ENCODE measurements at places on chromosomes 5 and 9.
A peak's percentile ranks its signal among the peaks of the same experiment; 100 is the strongest.

DNA sequence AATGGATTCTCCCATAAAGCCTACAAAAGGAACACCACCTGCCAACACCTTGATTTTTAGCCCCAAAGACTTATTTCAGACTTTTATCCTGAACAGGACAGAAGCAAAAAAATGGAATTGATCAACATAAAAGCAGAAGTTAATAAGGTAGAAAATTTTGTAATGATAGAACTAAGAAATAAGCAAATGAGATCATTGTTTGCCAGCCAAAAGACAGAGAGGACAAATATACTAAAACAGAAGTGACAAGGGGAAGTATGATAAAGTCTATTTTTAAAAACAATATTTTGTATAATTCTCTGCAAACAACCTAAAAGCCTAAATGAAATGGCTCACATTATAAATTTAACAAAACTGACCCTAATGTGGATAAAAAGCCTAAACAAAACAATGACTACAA, 110.5 kb upstream of the PRSS3 start:
- DNase-seq = no peak

GRCh38 chr9:130741831-130742449, 48.4 kb downstream of the EXOSC2 start:
- no peak for DNase-seq

DNA sequence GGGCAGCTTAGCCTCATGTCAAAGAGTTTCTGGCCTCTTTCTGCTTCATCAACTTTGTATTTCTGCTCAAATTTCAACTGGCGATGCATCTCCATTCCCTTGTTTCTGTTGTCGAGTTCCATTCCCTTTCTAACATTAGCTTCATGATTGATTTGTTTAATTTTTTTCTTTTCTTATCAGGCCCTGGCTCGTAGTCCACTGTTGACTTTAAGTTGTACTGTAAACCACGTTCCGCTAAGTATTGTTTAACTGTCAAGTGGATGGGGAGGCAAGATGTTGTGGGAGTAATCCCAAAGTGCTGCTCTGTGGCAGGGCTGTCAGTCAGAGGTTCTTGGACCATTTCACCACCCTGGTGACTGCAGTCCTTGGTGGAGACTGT, 309.1 kb downstream of the PSAT1 start:
- no peak for DNase-seq

- DNase-seq = no peak
Measured at GRCh38 chr5:54848581-54848980, 136.8 kb downstream of the ESM1 start.

GRCh38 chr5:117731446-117731845, 1156.8 kb upstream of the SEMA6A start:
- DNase-seq = no peak

DNA sequence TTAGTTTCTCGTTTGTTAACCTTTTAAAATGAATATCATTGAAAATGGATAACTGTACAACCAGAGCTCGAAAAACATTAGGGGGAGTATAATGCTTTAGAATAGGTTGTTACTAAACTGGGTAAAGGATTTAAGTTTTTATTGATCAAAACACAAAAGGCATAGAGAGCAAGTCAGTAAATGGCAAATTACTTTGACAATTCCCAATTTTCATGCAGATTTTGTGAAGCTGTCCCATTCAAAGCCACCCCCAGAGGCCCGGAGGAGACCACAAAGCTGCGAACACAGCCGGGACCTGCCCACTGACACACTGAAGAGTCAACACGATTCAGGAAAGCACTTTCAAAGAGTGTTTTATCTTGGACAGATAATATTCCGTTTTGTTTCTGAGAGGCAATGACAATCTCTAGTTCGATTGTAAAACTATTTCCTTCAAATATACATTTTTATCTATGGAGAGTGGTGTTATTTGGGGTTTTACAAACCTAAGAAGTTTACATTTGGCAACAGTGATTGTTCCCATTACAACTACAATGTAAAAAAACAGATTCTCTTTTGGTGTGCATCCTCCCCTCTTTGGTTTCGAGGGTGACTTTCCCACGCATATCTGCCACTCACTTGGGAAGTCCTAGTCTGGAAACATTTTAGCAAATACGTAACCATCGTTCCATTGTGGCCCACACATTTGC, 182.6 kb upstream of the TBCA start:
- DNase-seq = no peak

DNA sequence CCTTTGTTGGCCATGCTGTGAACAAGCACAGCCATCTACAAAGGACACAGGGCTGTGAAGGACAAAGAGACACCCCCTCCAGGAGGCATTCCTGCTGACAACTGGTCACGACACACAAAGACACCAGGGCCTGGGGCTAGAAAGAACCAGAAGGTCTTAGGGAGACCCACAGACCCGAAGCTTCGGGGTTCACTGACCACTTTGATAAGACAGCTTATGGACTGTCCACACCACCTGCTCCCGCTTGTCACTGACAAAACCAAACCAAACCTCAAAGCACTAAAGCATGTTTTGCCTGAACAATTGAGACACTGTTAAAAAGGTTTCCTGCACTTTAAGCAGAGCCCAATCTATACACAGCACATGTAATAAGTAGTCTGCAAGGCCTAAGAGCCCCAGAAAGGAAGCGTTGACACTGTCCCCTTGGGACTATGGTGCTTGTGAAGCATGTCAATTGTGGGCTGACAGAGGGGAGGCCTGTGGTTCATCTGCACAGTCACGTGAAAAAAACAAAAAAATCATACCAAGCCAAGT, 185.0 kb downstream of the GAPVD1 start:
- DNase-seq = no peak

DNA sequence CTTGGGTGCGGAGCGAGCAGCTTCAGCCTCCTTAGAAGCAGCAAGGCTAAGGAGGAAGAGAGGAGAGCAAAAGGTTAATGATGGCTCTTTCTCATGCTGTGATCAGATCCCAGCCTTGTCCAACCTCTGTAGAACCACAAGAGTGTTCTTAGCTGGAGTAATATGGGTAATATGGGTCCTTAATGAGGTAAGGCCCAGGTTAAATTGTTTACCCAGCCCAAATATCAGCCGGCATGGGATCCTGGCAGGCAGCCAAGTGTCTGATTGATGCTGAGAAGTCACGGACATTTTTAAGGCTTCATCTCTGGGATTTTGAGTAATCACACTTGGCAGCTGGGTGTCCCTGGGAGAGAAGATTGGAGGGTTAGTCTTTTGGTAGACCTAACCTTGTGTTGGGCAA, 32.3 kb downstream of the GLRA1 start:
- DNase-seq = no peak

- no peak for DNase-seq
Measured at GRCh38 chr9:27377811-27378456, 81.0 kb upstream of the EQTN start.

GRCh38 chr9:91132576-91133073, 229.1 kb downstream of the AUH start:
- no peak for DNase-seq

- no peak for DNase-seq
Measured at GRCh38 chr9:133490201-133490681, 11.3 kb upstream of the SLC2A6 start.

- no peak for DNase-seq
Measured at GRCh38 chr9:76744336-76744735, 19.9 kb upstream of the PCA3 start.

DNA sequence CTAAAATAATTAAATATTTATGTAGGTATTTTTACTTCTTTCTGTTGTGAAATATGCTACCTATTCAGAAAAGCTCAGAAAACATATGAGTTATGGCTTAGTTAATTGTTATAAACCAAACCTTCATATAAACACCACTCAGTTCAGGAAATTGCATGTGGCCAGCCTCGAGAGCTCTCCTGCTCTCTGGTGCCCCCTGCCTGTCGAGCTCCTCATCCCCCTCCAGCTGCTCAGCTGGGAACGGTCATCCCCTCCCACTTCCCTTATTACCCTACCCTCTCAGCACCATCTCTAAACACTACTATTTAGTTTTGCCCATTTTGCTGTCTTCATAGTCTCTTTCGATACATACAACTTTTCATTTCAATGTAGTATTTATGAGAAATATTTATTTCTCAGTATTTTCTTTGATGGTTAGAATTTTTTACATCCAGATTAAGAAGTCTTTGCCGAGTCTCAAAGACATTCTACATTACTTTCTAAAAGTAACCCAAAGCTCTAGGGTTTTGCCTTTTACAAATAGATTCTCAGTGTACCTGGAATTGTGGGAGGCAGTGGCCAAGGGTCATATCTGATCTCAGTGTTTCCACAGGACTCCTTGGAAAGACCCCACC, 51.2 kb upstream of the SEMA4D start:
- peak; percentile 66 for DNase-seq

- no peak for DNase-seq
Measured at GRCh38 chr5:38338455-38338854, 80.1 kb downstream of the EGFLAM start.

DNA sequence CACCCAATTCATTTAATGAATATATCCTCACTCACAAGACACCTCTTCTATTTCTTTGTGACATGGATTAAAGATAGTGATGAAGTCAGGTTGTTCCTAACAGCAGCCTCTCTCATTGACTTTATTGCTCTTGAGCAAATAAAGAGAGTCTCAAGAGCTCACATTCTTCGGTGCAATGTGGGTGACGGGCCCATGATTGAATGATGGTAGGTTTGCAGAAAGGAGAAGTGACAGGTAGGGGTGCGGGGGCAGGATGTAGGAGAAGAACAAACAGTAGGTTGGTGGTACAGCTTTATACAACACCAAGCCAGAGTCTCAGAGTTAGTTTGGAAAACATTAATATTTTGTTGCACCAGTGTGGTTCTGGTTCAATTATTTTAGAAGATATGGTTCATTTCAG, 122.2 kb downstream of the SLIT3 start:
- DNase-seq = no peak

DNA sequence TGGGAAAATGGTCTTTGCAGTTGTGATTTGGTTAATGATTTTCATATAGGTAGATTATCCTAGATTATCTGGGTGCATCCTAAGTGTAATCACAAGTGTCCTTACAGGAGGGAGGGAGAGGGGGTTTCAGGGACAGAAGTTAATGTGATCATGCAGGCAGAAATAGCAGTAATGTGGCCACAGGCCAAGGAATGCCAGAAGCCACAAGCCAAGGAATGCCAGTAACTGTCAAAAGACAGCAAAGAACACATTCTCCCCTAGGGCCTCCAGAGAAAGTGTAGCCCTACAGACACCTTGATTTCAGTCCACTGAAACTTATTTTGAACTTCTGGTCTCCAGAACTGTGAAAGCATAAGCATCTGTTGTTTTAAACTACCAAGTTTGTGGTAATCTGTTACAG, 2074.5 kb downstream of the MAT2B start:
- no peak for DNase-seq

- no peak for DNase-seq
Measured at GRCh38 chr9:136784249-136784996, 6.7 kb upstream of the TMEM141 start.

DNA sequence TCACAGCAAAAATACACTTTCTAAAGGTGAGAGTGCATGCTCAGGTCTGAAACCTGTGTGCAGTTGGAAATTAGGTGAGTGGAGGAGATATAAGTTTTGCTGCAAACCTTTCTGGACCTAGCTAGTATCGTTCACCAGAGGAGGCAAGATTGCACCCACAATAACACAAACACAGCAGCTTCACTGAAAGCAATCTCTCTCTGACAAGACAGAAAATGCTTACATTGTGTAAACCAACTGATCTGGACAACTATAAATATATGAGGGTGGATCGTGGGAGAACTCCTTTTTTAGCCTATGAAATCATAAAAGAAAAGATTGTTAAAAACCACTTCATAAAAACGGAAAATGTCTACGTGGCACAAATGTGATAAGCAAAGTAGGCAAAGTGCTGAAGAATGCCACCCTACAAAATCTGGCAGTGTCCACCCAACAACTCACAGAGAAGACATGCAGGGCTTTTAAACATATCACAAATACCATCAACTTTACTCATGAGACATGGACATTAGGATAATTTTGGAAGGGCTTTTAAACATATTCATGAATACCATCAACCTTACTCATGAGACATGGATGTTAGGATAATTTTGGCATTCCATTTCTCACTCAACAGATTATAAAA, 134.3 kb downstream of the CDH18 start:
- no peak for DNase-seq

- no peak for DNase-seq
Measured at GRCh38 chr9:75873712-75874111, 16.8 kb upstream of the PCSK5 start.

DNA sequence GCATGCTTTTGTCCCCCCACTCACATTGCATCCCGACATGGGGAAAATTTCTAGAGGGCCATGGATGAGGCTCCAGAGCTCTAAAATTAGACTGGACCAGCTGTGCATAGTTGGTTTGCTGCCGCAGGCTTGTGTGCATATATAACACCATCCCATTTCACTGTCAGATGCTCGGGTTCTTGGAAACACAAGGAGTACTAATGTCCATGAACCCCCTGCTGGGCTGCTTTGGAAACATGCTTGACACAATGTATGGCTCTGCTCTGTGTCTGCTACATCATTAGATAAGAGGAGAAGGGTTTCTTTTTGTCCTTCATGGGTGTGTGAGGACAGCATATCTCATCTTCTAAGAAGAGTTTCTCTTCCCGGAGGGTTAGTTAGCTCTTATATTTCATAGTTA, 292.1 kb upstream of the RORB start:
- DNase-seq = no peak

- DNase-seq = no peak
Measured at GRCh38 chr9:9536523-9536922, 1076.3 kb downstream of the PTPRD start.

- DNase-seq = no peak
Measured at GRCh38 chr5:104186100-104186499, 623.5 kb upstream of the NUDT12 start.

GRCh38 chr5:116448870-116449427, 125.7 kb downstream of the SEMA6A start:
- no peak for DNase-seq

DNA sequence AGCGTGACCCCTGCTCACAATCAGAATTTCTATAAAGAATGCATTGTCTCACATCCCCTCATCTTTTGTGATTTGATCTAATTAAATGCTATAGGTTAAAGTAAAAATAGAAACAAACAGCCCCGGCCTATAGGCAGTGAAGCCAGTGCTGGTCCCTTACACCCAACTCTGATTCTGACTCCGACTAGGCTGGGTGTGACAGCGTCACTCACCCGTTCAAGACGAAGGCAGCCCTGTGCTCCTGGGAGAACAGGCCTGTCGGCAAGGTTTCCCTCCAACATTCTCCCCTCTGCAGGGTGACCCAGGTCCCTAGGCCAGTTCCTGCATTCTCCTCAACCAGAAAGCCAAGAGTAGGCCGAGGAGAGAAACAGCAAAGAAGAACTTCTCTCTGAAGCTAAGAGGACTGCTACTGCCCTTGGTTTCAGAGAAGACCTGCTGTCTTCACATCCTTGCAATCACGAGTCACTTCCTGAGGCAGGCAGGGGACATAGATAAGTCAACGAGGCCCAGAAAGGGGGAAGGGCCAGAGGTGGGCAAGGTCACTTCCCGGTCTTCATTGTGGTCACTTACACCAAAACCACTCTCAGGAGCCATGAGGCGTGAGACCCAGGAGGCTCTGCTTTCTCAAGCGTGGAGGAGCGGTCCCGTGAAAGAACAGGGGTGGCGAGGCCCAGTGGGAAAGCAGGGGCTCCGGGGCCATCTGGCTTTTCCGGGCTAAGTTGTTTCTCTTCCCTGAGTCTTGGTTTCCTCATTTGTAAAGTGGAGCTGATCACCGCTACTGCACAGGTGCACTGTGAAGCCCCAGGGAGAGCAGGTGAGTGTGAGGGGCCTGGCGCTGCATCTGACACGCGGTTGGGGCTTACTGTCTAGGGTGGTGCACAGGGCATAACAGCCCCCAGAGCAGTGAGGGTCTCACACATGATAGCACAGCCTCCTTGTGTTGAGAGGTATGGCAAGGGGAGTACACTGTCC, 200.8 kb downstream of the CRB2 start:
- DNase-seq = no peak

- no peak for DNase-seq
Measured at GRCh38 chr9:13047827-13048587, 231.5 kb downstream of the MPDZ start.

All from stimulated activated CD4-positive, alpha-beta T cell treated with anti-CD3 and anti-CD28 coated beads, Interleukin-1b, Interleukin-23, amount 100 ng/mL, for 1 hour (primary cell).